Stomach (tissue), 19 donors: ENCODE measurements at places on chromosomes 3 and 15.
A peak's percentile ranks its signal among the peaks of the same experiment; 100 is the strongest.

GRCh38 chr3:29597376-29598008 is 316.6 kb downstream of the RBMS3 start:
- no peak for DNase-seq

GRCh38 chr15:91400481-91400880 is 300.4 kb downstream of the SV2B start:
- no peak for DNase-seq

- no peak for DNase-seq
Observed at GRCh38 chr15:52879904-52880303, 89.8 kb upstream of the ONECUT1 start.

GRCh38 chr3:4990069-4990468 is 10.8 kb downstream of the BHLHE40 start:
- no peak for DNase-seq

GRCh38 chr3:125119752-125120378 is 64.1 kb upstream of the HEG1 start:
- DNase-seq, result no peak

GRCh38 chr3:28674212-28674611 is 325.6 kb upstream of the AZI2 start:
- DNase-seq, result no peak

DNA sequence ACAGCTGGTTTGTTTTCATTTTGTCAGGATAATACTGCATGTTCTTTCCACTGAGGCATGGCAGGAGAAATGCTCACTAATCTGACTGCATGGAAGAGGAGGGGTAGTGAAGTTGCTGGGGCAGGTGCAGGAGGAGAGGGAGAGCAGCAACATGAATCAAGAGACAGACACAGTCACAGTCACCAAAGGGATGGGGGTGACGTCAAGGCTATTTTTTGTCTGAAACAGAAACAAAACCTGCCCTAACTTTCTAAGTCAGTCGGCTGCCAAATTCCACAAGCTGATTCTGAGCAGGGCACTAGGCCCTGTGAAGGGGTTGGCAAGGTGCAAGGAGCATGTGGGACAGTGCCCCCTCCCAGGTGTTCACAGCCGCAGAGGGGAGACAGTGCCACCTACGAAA is 186.6 kb upstream of the NSMCE3 start:
- no peak for DNase-seq

GRCh38 chr3:37718632-37719031 is 143.0 kb upstream of the CTDSPL start:
- DNase-seq, result no peak

- no peak for DNase-seq
Observed at GRCh38 chr3:44576613-44577012, 8.2 kb upstream of the ZNF660 start.

- DNase-seq, result no peak
Observed at GRCh38 chr3:128681369-128681829, 30.8 kb upstream of the RPN1 start.

DNA sequence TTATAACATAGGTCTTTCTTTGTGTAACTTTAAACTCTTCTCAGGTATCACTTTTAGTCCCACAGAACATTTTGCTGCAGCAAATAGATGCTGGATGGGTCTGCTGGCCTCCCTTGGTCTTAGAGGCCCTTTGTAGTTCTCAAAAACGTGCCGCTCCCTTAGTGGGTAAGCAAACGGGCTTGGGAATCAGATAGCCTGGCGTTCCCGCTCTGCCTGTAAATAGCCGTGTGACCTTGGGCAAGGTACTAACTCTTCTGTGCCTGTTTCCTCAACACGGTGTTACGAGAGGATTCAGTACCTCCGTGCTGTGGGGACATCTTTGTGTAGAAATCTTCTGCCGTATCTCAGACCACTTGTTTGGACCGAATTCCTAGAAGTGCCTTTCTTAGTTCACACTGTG is 64.4 kb downstream of the DNAJB8 start:
- DNase-seq, result peak; percentile 39

GRCh38 chr15:84922530-84922929 is 38.1 kb downstream of the SLC28A1 start:
- no peak for DNase-seq

GRCh38 chr3:153595186-153595815 is 433.3 kb downstream of the RAP2B start:
- DNase-seq, result no peak

GRCh38 chr3:136946978-136947377 is 10.8 kb upstream of the IL20RB start:
- no peak for DNase-seq

- DNase-seq, result peak; percentile 45
Observed at GRCh38 chr3:97821287-97821773, 481 bp upstream of the CRYBG3 start.
